ENCODE measurements at places on chromosomes 12 and 14.

GRCh38 chr12:120142231-120142877, 25.8 kb upstream of the RAB35 start:
- no peak for DNase-seq

DNA sequence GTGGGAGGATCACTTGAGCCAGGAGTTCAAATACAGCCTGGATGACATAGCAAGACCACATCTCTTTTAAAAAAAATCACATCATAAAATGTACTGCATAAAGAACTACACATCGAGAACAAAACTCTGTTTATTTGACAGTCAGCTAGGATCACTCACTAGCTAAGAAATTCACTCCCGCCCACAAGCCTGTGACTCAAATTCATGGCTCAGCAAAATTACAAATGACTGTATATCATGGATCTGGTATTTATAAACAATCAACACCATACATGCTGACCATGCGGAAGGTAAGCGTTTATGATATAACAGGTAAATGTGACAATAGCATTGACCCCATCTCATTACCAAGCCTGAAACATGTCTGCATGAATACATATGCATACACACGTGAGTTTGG, 206.5 kb downstream of the EFCAB11 start:
- DNase-seq, result no peak

- DNase-seq, result no peak
These were observed 53.9 kb downstream of the NTN4 start for GRCh38 chr12:95736631-95737030.

DNA sequence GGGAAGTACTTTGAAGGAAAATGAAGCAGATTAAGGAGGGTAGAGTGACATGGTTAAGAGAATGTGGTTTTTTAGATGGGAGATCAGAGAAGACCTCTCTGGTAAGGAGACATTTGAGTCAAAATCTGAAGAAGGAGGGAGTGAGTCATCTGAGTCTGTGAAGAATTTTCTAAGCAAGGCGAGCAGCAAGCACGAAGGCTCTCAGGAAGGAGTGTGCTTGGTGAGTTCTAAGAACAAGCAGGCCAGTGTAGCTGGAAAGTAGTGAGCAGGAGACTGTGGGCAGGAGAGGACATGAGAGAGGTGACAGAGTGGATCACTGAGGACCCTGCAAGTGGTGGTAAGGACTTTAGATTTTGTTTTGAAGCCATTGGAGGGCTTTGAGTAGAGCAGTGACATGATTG, 76.3 kb upstream of the FUT8 start:
- DNase-seq, result no peak

- DNase-seq, result no peak
These were observed 4.9 kb upstream of the NEMF start for GRCh38 chr14:49857427-49858003.

DNA sequence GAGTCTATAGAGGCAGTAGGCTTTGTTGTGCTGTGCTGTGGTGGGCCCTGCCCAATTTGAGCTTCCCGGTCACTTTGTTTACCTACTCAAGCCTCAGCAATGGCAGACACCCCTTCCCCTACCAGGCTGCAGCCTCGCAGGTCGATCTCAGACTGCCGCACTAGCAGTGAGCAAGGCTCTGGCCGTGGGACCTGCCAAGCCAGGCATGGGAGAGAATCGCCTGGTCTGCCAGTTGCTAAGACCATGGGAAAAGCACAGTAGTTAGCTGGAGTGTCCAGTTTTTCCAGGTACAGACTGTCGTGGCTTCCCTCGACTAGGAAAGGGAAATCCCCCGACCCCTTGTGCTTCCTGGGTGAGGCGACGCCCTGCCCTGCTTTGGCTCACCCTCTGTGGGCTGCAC, 26.3 kb downstream of the ANO6 start:
- no peak for DNase-seq

- DNase-seq, result no peak
These were observed 35.7 kb downstream of the GNPTAB start for GRCh38 chr12:101795013-101795412.

DNA sequence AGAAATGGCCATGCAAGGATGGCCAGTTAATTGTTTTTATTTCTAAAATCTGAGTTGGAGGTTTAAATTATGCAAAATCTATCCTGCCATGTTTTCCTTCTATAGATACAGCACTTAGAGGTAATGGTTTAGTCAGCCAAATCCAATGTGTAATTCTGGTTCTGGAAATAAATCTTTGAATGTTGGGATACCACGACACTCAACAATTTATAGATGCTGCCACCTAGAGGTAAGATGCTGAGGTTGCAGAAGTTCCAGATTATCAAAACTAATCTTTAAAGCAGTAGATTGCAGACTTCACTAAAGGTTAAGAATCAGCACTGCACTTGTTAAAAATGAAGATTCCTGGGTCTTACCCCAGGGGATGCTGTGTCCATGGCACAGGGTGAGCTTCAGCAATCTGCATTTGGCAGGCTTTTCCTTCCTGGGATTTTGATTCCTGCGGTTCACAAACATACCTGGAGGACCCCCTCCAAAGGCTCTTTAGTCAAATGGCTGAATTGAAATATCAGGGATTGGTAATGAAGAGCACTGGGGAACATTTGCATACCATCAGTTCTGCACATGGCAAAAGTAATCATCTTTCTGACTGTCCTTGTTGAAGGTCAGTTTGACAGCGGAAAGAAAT, 53.4 kb upstream of the ANO4 start:
- DNase-seq, result no peak

DNA sequence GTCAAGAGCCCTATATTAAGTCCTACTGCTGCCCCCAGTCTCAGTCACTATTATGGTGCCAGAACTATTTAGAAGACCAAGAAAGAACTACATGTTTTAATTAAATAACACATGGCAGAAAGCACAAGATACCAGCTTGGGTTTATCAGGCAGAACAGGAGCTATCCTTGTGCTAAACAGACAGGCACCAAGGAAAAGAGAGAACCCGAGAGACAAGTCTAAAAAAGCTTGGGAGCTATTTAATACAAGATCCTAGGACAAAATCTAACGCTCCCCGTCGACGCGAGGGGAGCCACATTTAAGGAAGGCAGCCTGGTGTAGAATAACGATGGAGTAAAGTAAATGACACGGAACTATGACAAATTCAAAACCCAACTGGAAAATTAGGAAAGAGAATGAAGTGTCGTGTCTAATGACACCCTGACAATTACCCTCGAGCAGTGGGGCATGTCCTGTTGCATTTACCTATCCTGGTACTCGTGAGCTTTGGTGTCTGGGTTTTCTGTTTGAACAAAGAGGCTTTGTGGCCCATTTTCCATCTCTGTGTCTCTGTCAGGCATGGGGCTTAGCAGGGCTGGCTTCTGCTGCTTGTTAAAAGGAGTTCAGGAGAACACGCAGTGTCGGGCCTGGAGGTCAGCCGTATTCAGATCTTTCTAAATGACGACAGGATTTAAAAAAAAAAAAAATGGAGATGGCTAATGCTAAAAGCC, 140.6 kb downstream of the ETNK1 start:
- no peak for DNase-seq

- DNase-seq, result no peak
These were observed 3.8 kb upstream of the TAS2R10 start for GRCh38 chr12:10829994-10830393.

- no peak for DNase-seq
These were observed 110.7 kb downstream of the ZFC3H1 start for GRCh38 chr12:71552728-71553501.
